Omental fat pad (tissue), 4 donors: ENCODE measurements at places on chromosomes 1 and 21.

GRCh38 chr1:100499194-100499811, 38.6 kb upstream of the GPR88 start:
- no peak for DNase-seq

DNA sequence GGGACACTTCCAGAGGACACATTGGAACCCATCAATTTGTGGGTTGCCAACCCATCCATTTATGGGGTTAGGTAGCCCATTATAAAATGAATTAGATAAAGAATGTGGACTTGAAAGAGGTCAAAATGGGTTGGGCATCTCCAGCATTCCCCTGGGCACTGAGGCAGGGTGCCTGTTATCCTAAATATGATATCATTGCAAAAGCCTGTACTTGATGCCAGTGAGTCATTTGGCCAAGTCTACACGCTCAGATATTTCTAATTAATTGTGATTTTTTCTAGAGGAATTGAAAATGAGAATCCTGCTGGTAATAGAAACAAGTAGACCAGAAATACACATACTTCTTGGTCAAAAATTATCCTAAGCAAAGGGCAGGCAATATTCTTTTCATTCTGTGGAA, 21.9 kb upstream of the NBL1 start:
- DNase-seq, result no peak

DNA sequence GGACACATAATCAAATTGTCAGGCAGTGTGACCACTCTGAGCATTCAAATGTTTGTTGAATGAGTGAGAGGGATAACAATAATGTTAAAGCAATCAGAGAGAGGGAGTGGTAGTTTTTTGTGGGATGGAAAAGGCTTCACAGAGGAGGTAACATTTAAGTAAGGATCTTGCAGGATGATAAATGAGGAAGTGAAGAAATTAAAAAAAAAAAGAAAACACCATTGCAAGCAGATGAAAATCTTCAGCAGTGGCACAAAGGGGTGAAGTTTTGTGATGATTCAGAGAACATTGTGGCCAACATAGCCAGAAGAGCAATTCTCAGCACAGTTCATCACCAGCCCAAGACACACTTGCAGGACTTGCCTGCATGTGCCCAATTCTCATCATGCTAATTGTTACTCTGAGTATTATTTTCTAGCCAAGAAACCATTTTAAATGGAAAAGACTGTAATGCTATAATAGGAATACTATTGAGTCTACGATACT, 35.0 kb downstream of the OVGP1 start:
- DNase-seq, result no peak

DNA sequence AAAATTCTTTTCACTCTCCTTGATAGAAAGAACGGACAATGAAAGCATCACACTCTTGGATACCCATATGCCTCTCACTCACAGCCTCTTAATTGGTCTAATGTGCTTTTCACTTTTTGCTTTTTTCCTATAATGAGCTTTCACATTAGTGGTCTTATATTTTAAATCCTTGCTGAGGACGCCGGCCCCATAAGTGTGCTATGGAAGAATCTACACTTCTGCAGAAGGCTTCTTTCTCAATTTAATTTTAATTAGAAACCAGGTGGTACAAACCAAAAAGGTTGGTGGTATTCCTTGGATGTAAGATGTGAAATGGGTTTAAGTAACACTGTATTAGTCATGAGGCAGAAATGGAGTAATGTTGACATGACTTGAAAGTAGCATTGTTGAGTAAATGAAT, 190.6 kb upstream of the NFIA start:
- no peak for DNase-seq

GRCh38 chr1:243974451-243975292, 76.4 kb upstream of the ZBTB18 start:
- no peak for DNase-seq

- no peak for DNase-seq
Measured at GRCh38 chr21:36909901-36910561, 56.4 kb downstream of the HLCS start.

DNA sequence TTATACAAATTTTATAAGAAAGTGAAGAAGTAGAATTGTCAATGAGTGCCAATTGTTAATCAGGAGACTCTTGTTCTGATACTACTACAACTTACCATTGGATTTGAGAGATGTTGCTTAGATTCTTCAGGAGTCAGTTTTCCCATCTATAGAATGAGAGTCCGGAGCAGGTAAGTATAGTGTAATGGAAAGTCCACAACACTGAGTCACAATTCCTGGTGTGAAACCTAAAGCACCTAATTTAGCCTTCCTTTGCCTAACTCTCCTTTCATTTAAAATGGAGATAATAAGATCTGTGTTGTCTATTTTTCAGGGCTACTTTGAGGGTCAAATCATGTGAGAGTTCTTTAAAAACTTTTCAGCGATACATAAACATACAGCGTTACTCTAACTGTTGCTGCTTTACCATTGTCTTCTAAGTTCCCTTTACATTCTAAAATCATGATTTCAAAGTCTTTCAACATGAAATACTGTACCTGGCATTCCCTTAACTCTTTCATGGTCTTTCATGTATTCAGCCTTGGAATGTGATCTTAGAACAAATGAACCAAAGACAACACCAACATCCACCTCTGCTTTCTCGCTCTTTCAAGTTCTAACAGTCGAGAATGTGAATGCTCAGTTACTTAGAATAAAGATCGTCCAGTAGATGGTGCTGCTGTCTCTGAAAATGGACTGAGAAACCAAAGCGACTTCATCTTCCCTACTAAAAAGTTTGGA, 90.9 kb downstream of the SLC30A10 start:
- no peak for DNase-seq

DNA sequence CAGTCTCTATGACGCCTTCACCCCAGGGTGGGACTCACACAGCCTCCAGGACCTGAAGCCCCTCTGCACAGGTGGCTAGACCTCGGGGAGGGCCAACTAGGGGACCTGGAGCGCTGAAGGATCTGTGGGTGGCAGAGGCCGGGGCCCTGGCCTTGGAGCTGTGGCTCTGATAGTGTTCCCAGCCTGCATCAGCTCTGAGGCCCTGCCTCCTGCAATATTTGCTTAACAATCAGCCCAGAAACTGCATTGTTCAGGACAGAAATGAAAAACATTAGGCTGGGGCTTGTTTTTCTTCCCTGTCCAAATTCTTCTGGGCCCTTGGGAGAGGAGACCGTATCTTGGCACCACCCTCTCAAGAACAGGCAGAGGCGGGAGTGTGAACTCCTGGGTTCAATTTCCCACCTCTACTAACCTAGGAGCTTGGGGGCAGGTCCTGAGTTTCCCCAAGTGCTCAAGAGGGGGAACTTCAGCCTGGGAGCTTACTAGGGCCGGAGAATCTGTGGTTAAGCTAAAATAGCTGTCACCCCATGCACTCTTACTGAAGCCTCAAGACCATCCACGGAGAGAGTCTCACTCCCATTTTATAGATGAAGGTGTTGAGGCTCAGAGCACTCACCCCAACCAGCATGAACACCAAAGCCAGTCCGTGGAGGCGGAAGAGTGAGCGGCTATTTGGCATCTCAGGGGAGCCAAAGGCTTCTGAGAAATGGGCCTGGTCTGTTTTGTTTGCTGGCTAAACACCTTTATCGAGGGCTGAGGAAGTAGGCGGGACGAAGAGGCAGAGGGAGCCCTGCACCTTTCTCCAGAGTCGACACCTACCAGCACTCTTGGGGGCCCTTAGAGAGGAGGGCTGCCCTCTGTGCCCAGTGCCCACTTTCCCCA, 18.8 kb upstream of the CASZ1 start:
- no peak for DNase-seq

- no peak for DNase-seq
Measured at GRCh38 chr1:66364578-66365391, 169.2 kb upstream of the SGIP1 start.

DNA sequence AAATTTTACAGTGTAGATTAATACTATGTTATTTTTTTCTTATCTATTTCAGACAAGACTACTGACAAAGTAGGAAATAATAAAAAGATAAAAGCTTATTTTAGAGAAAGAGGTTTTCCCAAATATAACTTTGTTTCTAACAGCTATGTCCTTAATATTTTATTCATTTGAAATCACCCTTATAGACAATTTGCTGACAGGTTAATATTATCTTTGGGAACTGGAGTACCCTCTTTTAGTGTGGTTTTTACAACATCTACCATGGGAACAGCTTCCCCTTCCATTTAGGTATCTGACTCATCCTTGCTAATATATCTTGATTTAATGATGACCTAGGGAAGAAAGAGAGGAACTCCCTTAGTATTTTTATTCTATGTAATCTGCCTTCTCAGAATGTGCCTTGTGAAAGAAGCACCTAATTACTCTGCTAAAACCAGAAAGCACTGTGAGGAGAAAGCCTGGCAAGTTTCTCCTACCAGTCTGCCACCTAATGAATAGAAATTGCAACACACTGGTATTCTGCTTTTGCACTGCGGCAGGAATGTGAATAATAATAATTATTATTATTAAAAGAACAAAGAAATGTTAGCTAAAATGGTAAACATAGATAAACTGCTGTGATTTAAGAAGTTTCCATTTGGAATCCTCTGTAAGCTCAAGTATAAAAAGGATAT, 192.8 kb downstream of the PDE4B start:
- DNase-seq, result no peak

DNA sequence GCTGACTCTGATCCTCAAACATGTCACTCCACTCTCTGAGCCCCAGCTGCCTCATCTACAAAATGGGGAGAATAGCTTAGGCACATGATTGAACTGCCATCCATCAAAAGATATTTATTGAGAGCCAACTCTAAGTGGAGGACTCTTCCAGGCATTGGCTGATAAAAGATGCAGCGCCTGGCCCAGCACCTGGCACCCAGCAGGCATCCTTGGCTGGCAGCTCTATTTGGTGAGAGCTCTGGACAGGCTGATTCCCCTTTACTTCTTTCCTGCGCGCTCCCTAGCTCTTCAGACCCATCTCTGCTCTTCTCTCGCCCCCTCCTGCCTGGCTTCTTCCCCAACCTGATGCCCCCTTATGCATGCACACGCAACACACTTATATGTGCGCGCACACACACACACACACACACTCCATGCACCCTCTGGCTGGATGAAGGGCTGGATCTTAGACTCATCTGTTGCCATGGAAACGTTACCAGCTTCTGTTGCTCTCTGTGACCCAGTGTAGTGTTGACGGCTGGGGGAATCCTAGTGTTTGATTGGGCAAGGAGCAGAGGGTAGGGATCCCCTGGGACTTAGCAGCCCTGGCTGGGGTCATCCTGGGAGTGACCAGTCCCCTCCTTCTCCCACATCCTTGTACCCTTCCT, 49.3 kb downstream of the VWA5B1 start:
- no peak for DNase-seq

DNA sequence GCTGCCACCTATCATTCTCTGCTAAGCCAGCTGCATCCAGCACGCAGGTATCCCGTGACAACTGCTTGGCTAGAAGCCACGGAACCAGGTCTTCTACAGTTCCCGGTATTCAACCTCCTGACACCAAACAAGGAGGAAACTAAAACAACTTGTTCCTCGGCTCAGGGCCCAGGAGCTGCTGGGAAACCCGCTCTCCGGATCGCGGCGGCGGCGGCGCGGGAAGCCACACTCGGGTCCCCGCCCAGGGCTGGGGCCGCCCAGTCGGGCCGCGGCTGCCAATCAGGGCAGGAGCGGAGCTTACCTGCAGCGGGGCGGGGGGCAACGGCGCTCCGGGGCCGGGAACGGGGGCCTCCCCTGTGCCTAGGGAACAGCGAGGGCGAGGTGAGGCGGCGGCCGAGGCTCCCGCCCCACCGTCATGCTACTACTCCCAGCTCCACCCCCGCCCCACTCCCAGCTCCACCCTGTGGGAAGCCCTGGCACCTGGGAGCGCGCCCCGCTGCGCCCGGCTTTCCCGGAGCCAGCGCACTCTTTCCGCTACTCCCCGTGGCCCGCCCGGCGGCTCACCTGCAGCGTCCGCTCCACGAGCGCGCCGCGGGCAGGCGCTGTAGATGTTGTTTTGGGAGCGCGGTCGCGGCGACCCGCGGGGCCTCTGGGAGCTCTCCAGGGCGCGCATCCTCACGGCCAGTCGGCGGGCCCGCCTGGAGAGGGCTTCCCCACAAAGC, 12.1 kb downstream of the IL24 start:
- DNase-seq, result peak; percentile 64

- peak; percentile 40 for DNase-seq
Measured at GRCh38 chr1:146036965-146037646, 15.6 kb upstream of the HJV start.

DNA sequence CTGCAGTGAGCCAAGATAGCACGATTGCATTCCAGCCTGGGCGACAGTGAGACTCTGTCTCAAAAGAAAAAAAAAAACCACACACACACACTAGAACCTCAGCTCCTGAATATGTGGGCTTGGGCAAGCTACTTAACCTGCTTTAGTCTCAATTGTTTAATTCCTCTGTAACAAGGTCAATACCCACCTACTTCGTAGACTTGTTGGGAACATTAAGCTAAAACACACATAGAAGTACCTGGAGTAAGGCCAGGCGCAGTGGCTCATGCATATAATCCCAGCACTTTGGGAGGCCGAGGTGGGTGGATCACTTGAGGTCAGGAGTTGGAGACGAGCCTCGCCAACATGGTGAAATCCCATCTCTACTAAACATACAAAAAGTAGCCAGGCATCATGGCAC, 77.1 kb downstream of the CLSTN1 start:
- no peak for DNase-seq

DNA sequence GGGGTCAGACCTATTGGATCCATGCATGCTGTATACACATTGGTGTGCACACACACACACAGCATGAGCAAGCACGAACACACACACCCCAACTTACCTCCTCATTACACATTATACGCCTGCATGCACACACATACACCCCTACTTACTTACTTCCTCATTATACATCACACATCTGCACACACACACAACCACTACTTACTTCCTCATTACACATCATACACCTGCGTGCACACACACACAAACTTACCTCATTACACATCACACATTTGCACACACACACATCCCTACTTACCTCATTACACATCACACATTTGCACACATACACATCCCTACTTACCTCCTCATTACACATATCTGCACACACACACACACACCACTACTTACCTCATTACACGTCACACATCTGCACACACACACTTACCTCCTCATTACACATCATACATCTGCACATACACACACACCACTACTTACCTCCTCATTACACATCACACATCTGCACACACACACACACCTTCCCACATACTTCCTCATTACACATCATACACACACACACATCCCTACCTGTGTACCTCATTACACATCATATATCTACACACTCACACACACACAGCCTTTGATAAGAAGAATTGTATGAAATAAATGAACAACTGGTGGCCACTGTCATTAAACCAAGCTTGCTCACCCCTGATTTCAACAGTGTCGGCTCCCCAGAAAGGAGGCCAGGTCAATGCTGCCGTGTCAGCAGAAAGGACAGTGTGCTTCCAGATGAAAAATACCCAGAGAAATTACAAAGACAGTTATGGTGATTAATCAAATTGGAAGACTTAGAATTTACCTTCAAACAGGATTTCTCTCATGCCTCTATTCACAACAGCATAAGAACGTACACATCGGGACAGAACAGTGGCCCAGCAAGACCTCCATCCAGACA, 117.8 kb downstream of the SETD4 start:
- DNase-seq, result no peak

DNA sequence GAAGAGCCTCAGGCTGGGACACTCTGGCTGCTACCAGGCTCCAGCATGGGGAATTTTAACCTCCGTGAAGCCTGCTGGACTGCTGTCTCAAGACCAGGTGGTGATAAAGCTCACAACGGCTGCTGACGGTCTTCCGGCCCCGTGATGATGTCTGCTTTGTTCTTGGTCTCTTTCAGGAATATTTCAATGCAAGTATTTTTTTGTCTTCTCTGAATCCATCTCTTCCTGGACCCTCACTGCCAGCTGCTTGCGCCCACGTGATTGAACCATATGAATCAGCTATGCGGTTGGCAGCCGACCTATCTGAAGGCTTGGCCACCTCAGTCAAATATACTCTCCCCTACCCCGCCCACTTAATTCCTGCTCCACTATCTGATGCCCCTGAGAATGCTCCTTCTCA, 14.6 kb upstream of the SLC6A17 start:
- DNase-seq, result no peak
